ENCODE measurements at places on chromosomes 6 and 20.

DNA sequence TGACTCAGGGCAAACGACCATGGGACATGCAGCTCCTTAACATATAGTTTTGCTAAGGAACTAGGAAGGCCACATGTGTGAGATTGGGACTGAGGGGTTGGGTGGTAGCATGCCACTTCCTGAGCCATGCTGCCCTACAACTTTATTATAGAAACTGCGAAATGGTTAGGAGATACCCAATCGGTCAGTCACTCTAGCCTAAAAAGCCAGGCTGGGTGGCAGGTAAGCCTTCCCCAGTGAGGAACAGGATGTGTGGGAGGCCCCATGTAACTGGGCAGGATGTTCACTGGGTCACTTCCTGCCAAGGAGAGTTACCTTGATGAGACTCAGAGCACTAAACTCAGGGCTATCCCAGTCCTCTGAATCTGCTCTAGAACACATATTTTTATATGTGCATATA is 123.5 kb downstream of the MAP3K7 start:
- DNase-seq = peak; percentile 16

- DNase-seq = no peak
Observed at GRCh38 chr20:10002866-10003265, 31.9 kb upstream of the ANKEF1 start.

DNA sequence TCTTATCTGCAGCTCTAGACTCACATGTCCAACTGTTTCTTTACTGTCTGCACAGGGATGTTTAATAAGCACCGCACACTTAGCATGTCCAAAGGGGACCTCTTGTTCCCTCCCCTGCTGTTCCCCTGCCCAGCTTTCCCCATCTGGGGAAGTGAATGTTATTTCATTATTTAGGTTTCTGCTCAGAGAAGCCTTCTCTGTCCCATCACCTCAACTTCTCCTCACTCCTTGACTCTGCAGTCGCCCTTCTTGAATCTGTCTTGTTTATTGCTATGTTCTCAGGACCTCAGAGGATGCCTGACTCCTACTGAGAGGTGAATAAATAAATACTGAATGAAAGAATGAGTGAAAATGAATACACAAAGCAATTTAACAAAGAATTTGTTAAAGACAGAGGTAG is 121.0 kb downstream of the SASH1 start:
- DNase-seq = no peak

DNA sequence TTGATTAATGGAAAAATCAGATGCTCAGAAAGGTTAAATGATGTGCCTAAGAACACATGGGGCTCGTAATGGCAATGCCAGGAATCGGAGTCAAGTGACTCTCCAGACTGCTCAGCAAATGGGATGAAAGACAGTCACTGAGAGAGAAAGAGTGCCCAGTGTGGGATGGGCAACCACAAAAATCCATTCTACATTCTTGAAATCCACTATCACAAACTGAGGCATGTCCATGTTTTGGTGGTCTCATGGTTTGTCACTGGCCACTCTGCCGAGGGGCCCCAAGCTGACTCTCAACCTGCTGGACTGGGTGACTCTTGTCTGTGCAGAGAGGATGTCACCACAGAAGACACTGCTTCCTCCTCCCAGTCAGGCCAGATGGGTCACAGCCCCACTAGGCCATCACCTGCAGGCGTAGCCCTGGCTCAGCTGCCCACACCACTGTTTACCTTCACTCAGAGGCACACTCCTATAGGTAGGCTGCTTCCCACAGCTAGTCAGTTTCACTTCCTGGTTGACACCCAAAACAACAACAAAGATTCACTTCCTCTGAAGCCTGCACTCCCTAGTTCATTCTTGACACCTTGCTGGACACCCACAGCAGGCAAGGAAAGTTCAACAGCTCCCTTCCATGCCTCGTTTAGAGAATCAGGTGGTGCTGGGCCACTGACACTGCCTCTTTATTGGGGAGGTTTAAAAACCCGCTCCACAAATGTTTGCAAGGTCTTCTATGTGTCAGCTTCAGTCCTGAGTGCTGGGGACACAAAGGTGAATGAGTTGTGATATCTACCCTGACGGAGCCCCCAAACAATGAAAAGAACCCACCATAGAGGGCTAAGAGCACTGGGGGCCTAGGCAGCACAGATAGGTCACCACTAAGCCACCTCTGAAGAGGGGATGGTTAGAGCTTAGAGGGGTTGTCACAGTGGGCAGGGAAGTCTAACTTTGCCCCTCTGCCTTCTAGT is 21.7 kb downstream of the MAP1LC3A start:
- no peak for DNase-seq

DNA sequence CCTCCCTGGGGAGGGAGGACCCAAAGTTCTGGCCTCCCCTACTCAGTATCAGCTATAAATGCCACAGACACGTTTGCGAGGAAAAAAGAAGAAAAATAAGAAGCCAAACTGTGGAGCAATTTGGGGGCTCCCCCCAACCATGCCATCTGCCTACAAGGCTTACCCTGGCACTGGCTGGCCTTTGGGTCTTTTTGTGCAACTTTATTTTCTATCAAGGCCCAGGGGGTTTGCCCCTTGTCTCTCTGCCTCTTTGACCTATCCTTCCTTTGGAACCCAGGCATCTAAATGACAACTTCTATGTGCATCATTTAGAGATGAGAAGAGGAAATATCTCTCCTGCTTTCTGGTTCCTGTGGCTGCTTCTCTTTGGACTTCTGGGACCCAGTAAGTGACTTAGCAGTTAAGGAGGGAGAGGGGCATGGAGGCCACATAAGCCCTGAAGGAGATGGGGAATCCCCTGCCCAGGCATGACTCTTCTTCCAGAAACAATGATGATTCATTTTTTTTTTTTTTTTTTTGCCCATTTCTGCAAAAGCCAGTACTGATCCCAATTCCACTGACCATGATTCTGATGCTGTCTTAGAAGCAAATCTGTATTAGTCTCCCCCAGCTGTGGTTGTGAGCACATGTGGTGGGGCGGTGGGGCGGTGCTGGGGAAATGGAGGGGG is at the start of gene MUC22:
TSS of gene MUC22 (plus strand) at position 82 of the 668 bp plus-strand sequence. CDS start at position 315, 233 bp downstream.
- no peak for DNase-seq

- DNase-seq = no peak
Observed at GRCh38 chr20:44990425-44990824, 24.1 kb downstream of the STK4 start.

- no peak for DNase-seq
Observed at GRCh38 chr6:24891004-24891403, 44.8 kb downstream of the RIPOR2 start.

DNA sequence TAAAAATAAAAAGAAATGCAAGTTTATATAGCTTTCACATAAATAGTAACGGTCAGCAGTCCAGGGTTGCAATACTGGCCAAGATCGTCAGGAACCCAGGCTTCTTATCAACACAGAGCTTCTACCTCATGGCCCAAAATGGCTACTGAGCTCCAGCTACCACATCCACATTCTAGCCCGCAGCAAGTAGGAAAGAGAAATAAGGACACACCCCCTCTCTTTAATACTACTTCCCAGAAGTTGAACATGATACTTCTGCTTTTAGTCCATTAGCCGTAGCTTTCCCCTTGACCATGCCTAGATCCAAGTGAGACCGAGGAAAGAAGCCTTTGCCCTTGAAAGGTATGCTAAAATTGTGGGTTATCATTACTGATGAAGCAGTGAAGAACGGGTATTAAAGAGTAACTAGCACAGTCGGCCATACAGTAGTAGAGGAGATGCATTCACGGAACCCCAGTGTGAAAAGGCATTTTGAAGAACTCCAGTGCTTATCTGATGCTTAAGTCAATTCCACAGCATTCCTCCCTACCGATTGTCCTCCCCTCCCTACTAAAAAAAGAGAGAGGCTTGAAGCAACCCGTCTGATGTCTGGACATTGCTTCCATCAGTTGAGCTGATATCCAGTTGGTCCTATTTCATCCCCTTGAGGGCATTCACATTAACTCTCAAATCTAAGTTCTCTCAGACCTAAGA is 226.9 kb upstream of the RREB1 start:
- no peak for DNase-seq

- DNase-seq = no peak
Observed at GRCh38 chr20:39101895-39102294, 139.8 kb downstream of the DHX35 start.

DNA sequence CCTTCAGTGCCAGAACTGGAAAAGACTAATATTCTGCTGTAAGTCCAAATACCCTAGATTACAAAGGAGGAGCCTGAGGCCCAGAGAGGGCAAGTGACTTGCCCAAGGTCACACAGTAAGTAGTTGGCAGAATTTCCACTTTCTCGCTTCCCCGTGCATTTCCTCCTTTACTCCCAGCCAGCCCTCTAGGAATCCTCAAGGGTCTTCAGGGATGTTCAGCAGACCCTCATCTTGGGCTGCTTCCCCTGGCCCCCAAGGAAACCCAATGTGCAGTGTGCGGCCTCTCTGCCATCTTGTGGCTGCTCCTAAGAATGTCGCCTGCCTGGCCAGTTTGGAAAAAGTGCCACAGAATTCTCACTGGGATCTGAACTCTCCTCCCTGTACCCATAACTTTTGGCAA is 217.7 kb upstream of the LRFN2 start:
- DNase-seq = no peak

- DNase-seq = no peak
Observed at GRCh38 chr6:30091577-30092381, 16.2 kb upstream of the RNF39 start.

DNA sequence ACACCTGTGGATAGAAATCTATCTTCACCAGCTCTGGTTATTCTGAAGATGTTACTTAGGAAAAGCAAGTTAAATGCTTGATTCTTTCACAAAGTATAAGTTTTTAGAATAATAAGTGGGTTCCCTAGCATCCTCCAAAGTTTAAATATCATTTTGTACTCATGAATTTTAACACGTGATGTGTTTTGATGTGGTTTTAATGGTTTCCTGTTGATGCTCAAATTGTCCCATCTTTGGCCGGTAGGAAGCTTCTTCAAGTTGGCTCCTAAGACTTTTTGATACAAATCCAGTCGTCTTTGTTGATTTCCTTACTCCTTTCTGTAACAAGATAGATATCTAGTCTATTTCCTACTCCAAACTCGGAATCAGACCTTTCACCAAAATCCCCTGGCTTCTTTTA is 94.5 kb upstream of the STXBP5 start:
- DNase-seq = no peak

Measured in activated T-helper 1 cell treated with Interleukin-2 at 50 U/mL for 16 hours (primary cell).